T-cell (primary cell): ENCODE measurements at places on chromosomes 6 and 20.

DNA sequence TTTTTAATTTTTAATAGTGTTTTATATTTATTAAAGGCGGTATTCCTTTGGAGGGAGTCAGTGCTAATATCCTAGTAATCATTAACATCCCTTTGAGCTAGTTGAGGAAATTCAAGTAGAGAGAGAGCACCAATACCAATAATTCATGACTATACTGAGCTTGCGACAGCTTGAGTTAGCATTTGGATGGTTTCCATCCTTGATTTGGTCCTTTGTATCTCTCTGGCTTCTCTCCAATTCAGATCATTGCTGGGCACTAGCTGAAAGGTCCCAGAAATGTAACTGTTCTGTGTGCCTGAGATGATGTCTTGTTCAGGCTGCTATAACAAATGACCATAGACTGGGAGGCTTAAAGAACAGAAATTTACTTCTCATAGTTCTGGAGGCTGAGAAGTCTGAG, 77.0 kb downstream of the RNF144B start:
- DNase-seq: no peak

DNA sequence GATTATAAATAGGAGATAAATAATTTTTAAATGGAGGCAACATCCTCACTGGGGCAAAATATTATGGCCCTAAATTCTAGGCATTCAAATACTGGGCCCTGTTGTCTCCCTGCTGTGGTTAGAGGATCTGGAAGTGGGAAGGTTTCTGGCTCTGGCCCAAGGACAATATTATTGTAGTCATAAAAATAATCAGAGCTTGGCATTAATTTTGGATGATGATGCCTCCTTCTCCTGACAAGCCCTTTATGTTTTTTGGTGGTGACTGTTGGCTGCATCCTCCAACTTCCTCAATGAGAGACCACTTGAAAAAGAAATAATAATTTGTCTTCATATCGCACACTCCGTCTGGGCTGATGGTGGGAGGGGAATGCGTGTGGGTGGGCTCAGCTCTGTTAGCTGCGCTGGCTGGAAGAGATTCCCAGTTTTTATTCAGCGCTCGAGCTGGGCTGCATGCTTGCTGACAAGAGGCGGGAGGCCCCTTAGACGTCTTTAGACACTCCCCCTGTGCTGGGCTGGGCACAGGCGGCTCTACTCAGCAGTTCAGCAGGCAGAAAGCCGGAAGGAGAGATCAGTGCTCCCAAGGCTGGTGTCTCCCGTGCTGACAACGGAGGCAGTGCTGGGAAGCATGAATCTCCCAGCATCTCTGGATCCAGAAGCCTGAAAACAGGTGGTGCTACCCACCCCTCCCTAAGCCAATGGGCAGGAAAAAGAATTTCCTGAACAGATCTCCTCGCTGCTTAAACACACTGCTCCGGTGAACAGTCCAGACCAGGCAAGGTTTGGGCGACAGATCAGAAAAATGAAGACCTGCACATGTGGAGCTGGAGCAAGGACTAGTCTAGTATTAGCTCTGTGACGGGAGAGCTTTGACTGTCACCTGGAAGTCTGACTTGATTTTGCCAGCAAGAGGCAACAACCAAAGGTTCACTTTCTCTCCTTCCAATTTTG, 97.7 kb downstream of the SYCP2 start:
- no peak for DNase-seq

DNA sequence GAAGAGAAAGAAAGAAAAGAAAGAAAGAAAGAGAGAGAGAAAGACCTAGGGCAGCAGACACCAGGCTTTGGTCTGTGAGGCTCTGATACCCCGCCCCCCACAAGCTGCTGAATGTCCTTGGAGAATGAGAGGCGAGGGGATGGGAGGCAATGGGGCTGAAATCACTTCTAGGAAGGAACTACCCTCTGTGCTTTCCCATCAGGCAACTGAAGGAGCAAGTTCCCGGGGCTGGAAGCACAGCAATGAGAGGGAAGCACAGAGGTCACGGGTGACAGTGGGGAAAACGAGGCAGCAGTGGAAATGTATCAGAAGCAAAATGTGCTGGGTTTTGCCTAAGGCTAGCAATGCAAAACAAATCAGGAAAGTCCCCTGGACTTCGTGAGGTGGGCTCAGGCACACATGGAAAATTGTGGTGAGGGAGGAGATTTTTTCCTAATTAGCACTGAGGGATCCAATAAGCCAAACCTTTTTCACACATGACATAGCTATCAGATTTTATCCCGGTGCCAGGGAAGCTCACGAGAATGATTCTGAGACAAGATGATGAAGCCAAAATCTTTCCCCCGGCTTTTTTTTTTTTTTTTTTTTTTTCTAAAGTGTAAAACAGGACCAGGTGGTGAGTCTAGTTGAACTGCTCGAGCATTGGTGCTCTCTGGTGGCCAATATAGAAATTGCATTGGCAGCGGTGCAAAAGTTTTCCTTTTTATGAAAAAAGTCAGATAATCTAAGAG, 16.8 kb upstream of the ARFGEF2 start:
- peak; percentile 65 for DNase-seq

GRCh38 chr6:159193923-159194322, 24.7 kb downstream of the FNDC1 start:
- DNase-seq: no peak

DNA sequence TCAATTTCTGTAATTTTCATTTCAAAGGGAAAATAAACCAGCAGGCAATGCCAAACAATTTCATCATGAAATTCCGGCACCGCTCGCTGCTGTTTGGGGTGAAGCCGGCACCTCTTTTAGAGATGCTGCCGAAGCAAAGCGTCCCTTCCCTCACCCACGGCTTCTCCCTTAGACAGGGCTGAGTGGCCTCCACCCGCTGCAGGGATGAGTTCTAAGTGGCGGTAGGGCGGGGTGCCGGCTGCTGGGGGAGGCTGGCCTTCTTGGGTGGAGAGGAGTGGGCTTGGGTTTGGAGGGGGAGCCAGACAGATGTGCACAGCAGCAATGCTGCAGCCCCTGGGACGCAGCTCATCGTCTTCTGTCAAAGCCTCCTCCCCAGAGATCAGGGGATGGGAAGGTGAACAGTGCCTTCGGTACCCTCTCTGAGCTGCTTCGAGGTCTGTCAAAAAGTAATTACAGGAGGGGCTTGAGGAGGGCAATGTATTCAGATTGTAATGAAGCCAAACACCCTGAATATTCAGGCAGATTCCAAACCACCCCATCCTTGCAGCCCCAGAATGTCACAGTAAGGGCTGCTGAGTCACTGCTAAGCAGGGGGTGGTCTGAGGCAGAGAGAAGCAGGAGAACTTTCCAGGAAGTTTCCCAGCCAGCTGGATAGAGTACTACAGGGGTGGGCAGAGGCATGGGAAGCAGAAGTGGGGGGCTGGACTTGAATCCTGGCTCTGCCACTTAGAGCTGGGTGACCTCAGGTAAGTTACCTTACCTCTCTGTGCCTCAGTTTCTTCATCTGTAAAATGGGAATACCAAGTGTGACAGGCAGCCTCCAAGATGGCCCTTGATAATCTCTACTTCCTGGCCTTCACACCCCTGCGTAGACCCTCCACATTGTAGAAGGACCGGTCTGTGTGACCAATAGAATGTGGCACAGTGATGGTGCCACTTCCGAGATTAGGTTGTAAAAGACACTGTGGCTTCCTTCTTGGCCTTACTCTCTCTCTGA, 96.6 kb downstream of the SULF2 start:
- no peak for DNase-seq

- no peak for DNase-seq
These were observed 69.6 kb downstream of the HFE start for GRCh38 chr6:26156850-26157250.

DNA sequence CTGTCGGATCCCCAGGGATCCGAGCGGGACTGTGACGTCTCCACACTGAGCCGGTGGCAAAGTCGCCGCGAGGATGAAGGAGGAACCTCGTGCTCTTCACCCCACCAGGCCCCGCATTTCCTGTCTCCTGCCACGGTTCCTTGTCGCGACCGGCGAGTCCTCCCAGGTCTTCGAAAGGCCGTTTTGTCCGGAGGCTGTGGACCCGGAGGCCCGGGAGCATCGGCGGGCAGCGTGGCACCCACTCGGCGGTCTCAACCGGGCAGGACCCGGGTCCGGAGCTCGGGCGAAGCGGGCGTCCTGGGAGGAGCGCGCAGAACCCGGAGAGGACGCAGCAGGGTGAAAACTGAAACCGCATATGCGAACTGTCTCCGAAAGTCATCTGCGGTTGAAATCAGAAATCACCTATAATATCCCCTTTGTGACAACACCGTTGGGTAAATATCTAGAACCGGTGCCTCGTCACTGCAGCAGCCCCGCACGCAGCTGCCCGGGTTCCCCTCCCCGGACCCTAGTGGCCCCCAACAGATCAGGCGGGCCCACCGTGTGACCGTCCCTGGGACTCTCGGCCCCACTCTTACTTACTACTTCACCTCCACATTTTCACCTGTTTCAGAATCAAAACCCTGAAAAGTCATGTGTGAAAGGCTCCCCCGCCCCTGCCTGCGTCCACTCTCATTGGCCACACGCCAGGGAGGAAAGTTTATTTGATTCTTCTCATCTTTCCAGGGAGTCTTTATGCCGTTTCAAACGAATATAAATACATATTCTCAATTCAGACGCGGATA, 3.1 kb upstream of the ULBP2 start:
- DNase-seq: peak; percentile 27

- no peak for DNase-seq
These were observed 67.8 kb downstream of the MMS22L start for GRCh38 chr6:97215157-97215769.

DNA sequence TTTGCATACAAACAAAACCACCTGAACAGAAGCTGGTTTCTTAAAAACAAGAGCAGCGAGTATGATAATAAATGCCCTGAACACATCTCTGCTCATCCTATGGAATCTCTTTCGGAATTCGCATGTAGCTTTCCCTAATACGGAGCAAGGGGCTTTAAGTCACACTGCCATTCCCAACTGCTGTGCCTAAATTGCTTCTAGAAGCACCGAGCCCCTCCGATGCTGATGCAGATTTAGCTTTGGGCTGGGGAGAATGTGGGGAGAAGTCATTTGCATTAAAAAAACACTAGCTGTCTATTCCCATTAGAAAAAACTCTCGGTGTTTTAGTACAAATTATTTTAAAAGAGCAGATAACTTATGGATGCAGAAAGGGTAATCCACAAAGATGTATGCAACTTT, 76.9 kb downstream of the CD83 start:
- no peak for DNase-seq

GRCh38 chr20:41655962-41656618, 37.9 kb upstream of the CHD6 start:
- no peak for DNase-seq

- DNase-seq: no peak
These were observed 29.3 kb downstream of the GMPR start for GRCh38 chr6:16267428-16268263.
